ENCODE measurements at places on chromosomes 7 and 10. TPM values are rescaled to one million over a fixed set of nuclear protein-coding genes. Genes with fewer than 3 reads are reported as not detected.

PMS2 gene
- total RNA-seq = 33.9 TPM

ARMH3 gene
- 22.6 TPM for total RNA-seq

PDE1C gene
- 19.6 TPM for total RNA-seq

GJD4 gene
- total RNA-seq = 0.23 TPM

SPDYE9 gene
- total RNA-seq = not detected

SGCE gene
- total RNA-seq = 98.3 TPM

NKX1-2 gene
- 1.8 TPM for total RNA-seq

PAPOLB gene
- total RNA-seq = 1.8 TPM

GPR15LG gene
- not detected for total RNA-seq

ABCB4 gene
- 2.3 TPM for total RNA-seq

All from diencephalon (tissue), 1 donor.